ENCODE measurements at places on chromosomes 7 and 10. TPM values are rescaled to one million over a fixed set of nuclear protein-coding genes. Genes with fewer than 3 reads are reported as not detected.
A peak's percentile ranks its signal among the peaks of the same experiment; 100 is the strongest.

- peak; percentile 61 for DNase-seq
- H3K27me3 ChIP-seq: peaks cover 20% of the 10 kb centered on the region
- peaks cover 15% of the 10 kb centered on the region for H3K4me1 ChIP-seq
- H3K36me3 ChIP-seq: no peaks in the 10 kb centered on the region
- H3K27ac ChIP-seq: 0 out of 2 replicates have a peak overlapping the region, but pooled peaks have one; percentile 26
Measured at GRCh38 chr7:1175967-1176851, 16.2 kb upstream of the ZFAND2A start.

- DNase-seq: no peak
- 0 out of 2 replicates have a peak, but pooled peaks cover 3% of the 10 kb centered on the region for H3K36me3 ChIP-seq
- H3K4me3 ChIP-seq: no peak overlapping the region
- no peaks in the 10 kb centered on the region for H3K27me3 ChIP-seq
- peak overlapping the region; percentile 18 for H3K27ac ChIP-seq
Measured at GRCh38 chr10:4546500-4546899, 279.5 kb upstream of the AKR1E2 start.

GRCh38 chr7:46452561-46453135, 531.6 kb upstream of the IGFBP3 start:
- no peaks in the 10 kb centered on the region for H3K27me3 ChIP-seq
- H3K27ac ChIP-seq: no peak overlapping the region
- no peak for DNase-seq
- H3K36me3 ChIP-seq: peaks cover 4% of the 10 kb centered on the region
- H3K4me3 ChIP-seq: no peak overlapping the region

GRCh38 chr10:127452568-127452967, 96.5 kb upstream of the NPS start:
- H3K27ac ChIP-seq: no peak overlapping the region
- peaks cover 10% of the 10 kb centered on the region for H3K36me3 ChIP-seq
- H3K4me3 ChIP-seq: no peak overlapping the region
- no peak for DNase-seq
- no peaks in the 10 kb centered on the region for H3K27me3 ChIP-seq
- no peaks in the 10 kb centered on the region for H3K4me1 ChIP-seq

- H3K4me3 ChIP-seq: peak overlapping the region; percentile 100
- H3K36me3 ChIP-seq: peaks cover 31% of the 10 kb centered on the region
- H3K27ac ChIP-seq: peak overlapping the region; percentile 94
- peaks cover 44% of the 10 kb centered on the region for H3K4me1 ChIP-seq
Measured at GRCh38 chr10:73251683-73252444, 580 bp downstream of the MRPS16 start.

DNA sequence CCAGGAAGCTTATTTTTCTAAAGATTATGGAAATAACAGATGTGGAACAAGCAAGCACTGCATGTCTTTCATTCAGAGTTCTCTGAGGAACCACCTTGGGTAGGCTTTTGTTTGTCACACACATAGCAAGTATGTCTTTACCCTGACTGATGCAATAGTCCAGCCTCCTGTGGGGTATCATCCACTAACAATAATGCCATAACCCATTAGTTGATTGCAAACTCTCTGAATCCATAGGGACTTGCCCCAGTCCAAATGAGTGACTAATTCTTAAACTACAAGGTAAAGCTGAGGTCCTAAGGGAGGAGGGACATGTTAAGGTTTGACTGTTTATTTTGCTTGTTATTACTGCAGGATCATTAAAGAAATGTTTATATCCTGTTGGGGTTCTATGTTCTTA, 151.4 kb upstream of the PRPS1L1 start:
- H3K27ac ChIP-seq: no peak overlapping the region
- no peaks in the 10 kb centered on the region for H3K36me3 ChIP-seq
- H3K4me1 ChIP-seq: no peaks in the 10 kb centered on the region

DNA sequence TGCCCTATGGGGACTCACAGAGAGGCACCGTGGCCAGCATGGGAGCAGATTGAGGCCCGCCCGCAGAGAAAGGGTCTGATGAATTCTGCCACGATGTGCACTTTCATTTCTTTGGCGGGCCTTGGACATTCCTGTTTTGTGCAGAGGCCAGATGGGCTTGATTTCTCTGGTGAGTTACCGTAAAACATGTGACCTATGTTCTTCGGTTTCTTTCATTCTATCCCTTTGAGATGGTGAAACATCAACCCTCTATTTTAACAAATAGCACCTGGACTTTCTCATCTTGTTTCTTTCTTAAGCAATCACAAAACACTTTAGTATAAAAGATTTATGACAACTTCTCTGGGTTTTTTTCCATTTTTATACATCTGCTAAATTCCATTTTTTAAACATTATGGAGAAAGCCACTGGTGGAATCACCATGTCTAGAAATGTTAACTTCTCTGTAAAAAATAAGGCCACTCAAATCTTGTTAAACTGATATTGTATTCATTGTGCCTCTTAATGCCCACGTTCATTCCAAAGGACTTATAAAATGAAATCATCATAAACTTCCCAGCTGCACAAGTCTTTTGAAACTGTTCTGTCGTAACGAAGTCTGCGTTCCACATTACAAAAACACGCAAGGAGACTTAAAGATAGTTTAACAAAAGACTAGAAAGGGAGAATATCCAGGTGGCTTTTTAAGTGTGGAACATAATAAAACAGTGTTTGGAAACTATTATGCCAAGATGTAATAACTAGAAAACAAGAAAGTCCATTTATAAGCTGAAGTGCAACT, 21.4 kb upstream of the ODAD2 start:
- H3K27me3 ChIP-seq: peaks cover 3% of the 10 kb centered on the region
- H3K27ac ChIP-seq: no peak overlapping the region
- no peak overlapping the region for H3K4me3 ChIP-seq
- H3K36me3 ChIP-seq: no peaks in the 10 kb centered on the region

Gene ACSL5
- 5.5 TPM for total RNA-seq

Gene GHRHR
- not detected for total RNA-seq

Gene OR2A7
- total RNA-seq: not detected

GRCh38 chr7:39950473-39951225, 593 bp downstream of the CDK13 start:
- H3K36me3 ChIP-seq: peaks cover 12% of the 10 kb centered on the region
- peak overlapping the region; percentile 100 for H3K4me3 ChIP-seq
- peaks cover 48% of the 10 kb centered on the region for H3K4me1 ChIP-seq
- peak overlapping the region; percentile 100 for H3K27ac ChIP-seq
- peaks cover 1% of the 10 kb centered on the region for H3K27me3 ChIP-seq

DNA sequence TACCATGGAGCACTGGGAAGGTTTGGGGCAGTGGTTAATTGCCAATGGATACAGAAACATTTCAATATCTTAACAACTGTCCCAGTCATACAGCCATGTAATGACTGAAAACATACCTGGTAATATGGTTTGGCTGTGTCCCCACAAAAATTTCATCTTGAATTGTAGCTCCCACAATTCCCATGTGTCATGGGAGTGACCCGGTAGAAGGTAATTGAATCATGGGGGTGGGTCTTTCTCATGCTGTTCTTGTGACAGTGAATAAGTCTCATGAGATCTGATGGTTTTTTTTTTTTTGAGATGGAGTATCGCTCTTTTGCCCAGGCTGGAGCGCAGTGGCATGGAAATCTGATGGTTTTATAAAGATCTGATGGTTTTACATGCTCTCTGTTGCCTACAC, 284.4 kb downstream of the TCF7L2 start:
- H3K36me3 ChIP-seq: no peaks in the 10 kb centered on the region
- no peak overlapping the region for H3K4me3 ChIP-seq
- H3K27ac ChIP-seq: no peak overlapping the region
- peaks cover 49% of the 10 kb centered on the region for H3K27me3 ChIP-seq
- no peak for DNase-seq
- H3K4me1 ChIP-seq: no peaks in the 10 kb centered on the region

DNA sequence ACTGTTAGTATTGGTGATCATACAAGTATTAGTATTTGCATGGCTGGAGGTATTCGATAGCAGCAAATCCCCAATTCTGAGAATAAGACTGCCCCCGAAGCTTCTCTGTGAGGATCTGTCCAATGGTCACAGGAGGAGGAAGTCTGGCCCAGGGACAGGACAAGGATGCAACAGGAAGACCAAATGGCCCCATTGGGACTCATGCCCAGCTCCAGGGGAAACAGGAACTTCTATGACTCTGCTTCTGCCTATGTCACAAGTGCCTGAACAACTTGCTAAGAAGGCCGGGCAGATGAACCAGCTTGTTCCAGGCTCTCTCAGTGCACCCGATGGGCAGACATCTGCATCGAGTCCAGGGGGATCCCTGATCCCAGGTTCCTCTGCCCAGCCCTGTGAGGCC, 172.0 kb upstream of the GRB10 start:
- no peak for DNase-seq
- H3K27ac ChIP-seq: no peak overlapping the region
- H3K4me3 ChIP-seq: no peak overlapping the region
- peaks cover 30% of the 10 kb centered on the region for H3K27me3 ChIP-seq
- H3K4me1 ChIP-seq: peaks cover 13% of the 10 kb centered on the region

Gene TMEM229A
- total RNA-seq: not detected

Gene CTBP2
- total RNA-seq: 89.0 TPM

Gene BHLHA15
- not detected for total RNA-seq
